Hypothalamus (tissue), 51 donors: ENCODE measurements at places on chromosomes 3 and 15.
A peak's percentile ranks its signal among the peaks of the same experiment; 100 is the strongest.

DNA sequence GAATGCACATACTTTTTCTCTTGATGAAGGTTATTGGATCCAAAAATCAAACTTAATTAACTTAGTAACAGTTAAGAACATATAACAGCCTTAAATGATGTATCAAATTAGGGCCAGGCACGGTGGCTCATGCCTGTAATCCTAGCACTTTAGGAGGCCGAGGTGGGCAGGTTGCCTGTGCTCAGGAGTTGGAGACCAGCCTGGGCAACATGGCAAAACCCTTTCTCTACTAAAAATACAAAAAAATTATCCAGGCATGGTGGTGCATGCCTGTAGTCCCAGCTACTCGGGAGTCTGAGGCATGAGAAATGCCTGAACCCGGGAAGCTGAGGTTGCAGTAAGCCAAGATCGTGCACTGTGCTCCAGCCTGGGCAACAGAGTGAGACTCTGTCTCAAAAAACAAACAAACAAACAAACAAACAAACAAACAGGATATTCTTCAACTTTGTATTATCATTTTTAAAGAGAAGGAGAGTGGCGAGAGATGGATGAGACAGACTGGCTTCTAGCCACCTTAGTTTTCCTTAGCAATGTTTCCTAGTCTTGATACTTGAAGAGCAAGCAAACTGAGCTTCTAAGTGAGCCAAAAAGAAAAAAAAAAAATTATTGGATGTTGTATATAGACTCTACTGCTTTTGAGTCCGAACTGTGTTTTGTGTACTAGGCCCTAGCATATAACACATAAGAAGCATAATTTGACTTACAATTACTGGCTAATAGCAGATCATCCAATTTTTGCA lies 13.8 kb downstream of the SPRED1 start:
- no peak for DNase-seq

DNA sequence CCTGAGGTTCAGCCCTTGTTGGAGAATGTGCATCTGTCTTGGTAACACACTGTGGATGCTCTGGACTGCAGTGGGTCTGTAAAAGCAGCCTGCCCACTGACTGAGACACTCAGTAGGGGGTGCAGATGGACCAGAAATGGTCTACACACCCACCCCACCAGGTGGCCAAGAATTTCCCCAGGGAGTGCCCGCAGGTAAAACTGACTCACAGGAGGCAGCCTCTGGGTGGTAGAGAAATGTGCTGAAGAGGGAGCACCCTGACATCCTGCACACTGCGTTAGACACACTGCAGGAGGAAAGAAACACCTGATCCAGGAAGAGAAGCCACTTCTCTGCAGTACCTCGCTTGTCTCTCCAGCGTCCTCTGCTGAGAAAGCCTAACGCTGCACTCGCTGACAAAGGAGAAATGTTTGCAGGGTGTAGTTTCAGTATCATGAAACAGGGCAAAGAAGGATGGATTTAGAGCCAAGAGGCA lies 109.5 kb upstream of the ABHD17C start:
- no peak for DNase-seq

- no peak for DNase-seq
These were observed 148.3 kb downstream of the RBMS3 start for GRCh38 chr3:29429055-29429679.

DNA sequence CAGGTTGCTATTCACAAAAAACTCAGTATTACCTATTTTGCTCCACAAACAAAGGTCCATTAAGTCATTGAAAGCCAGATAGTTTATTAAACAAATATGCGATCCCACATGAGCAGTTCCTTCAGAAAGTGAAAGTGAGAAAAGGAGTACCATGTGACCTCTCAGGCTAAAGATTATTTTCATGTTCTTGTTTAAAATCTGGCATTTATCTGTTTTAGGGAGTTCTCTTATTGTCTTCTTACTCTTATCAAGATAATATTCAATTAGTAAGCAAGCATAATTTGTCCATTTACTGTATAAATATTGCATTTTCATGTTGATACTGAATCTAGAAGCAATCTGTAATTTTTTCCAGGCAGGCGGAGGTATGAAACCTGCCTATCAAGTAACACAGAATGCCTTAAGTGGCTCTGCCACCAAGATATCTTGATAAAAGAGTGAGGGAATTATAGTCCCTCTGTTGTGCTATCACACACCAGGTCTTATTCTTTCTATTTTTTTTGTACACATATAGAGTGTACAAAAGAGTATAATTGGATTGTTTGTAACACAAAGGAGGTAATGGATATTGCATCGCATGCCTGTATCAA lies 20.1 kb upstream of the PLSCR5 start:
- no peak for DNase-seq

- no peak for DNase-seq
These were observed 25.7 kb downstream of the FSIP1 start for GRCh38 chr15:39756806-39757522.

GRCh38 chr15:95795386-95795785 lies 535.1 kb upstream of the NR2F2 start:
- no peak for DNase-seq

- DNase-seq = no peak
These were observed 9.8 kb upstream of the MEF2A start for GRCh38 chr15:99556011-99556410.

DNA sequence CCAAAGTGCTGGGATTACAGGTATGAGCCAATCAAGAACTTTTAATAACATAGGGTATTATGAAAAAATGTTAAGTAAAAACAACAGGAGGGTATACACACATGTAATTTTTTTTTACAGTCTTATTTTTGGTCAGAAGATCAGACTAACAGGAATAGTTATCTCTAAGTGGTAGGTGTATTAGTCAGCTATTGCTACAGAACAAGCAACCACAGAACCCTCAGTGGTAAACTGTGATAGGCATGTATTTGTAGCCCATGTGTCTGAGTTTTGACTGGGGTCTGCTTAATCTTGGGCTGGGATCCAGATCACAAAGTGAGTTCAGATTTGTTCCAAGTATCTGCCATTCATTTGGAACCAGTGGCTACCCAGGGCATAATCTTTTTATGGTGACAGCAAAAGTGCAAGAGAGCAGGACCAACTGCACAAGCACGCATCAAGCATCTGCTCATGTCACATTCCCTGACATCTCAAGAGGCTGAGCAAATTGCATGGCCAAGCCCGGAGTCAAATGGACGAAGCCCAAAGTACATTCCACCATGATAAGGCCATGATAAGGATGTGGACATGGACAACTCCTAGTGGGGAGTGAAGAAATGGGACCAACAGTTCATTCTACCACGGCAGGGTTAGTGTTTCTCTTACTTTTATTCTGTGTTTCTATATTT lies 3.0 kb upstream of the IL5RA start:
- DNase-seq = no peak

DNA sequence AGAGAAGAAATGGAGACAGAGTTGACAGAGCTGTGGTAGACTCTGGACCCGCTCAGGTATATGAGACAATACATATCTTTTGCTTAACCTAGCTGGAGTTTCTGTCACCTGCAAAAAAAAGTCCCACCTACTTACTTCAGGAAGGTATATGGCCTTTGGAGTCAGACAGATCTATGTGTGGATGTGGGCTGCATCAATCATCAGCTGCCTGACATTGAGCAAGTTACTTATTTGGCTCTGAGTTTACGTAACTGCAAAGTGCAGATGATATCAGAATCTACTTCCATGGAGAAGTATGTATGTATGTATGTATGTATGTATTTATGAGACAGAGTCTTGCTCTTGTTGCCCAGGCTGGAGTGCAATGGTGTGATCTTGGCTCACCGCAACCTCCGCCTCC lies 124.3 kb downstream of the MYLK start:
- DNase-seq = no peak

DNA sequence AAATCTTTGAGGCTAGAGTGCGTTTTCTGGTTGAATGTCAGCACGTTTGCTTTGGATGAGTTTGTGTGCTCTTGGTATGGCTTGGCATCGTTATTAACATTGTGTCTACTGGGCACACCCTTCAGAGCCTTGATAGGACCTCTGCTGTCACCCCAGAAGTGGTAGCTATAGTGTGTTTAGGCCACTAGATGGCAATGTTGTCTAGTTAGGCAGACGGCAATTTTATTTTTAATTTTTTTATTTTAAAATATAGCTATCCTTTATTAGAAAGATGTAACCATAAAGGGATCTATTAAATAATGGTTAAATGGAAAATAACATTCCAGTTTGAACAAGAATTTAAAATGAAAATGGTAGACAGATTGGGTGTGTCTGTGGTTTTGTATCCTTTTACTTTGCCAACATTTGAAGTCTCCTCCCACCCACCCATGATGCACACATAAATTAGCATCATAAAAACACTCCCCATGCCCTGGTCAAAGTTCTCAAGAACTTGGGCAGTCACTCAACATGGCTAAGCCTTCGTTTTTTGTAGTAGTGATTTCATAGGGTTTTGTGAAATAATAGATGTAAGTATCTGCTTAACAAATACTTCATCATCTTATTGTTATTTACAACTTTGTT lies 200.7 kb downstream of the KCNH8 start:
- no peak for DNase-seq

DNA sequence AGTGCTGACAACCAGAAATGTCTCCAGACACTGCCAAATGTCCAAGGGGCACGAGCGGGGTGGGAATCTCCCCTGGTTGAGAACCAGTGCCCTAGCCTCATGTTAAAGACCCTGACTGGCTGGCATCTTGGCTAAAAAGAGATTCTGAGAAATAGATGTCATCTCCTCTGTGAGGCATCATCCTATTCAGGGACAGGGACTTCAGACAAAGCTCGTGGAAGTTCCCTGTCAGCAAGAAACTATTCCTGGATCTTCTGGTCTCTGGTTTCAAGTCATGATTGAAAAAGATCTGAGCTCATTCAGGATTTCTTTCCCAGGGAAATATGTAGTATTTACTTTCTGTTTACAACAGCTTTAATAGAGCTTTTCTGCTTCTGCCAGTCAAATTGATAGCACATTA lies 10.8 kb downstream of the WDR5B start:
- no peak for DNase-seq

- DNase-seq = no peak
These were observed 120.0 kb upstream of the DCBLD2 start for GRCh38 chr3:99021466-99021865.

- DNase-seq = no peak
These were observed 65.9 kb downstream of the SENP2 start for GRCh38 chr3:185651971-185652370.

GRCh38 chr3:149670742-149671492 lies 13.1 kb upstream of the WWTR1 start:
- no peak for DNase-seq

DNA sequence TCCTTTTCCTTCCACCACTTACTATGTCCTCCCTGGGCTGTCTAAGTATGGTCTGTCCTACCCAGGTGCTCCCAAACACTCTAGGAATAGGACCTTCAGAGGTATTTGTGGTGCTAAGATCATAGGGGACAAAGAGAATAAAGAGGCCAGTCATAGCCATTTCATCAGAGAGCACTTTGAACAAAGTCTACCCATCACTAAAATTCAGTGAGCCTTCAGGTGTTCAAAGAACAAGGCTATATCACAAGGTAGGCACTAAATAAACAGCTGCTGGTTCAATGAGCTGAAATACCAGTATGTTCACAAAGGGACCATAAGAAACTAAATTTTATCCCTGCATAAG lies 38.8 kb downstream of the NBEAL2 start:
- no peak for DNase-seq

- DNase-seq = no peak
These were observed 50.5 kb upstream of the KCNMB2 start for GRCh38 chr3:178485756-178486155.

DNA sequence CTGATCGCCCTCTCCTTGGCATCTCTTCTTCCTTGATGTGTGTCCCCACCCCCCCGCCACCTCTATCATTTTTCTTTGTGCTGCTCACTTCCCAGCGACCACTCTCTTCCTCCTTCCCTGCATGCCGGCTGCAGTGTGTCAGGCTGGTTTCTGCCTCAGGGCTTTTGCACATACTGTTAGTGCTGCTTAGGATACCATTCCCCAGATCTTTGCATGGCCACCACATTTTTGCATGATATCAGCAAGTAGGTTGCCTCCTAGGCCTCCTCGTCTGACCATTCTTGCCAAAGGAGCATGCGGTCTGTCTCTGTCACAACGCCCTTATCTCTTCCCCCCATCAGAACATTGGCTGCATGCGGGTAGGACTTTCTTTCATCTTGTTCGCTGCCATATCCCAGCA lies 12.5 kb downstream of the FBLN2 start:
- DNase-seq = no peak

GRCh38 chr3:100436951-100437350 lies 35.6 kb downstream of the LNP1 start:
- DNase-seq = no peak

DNA sequence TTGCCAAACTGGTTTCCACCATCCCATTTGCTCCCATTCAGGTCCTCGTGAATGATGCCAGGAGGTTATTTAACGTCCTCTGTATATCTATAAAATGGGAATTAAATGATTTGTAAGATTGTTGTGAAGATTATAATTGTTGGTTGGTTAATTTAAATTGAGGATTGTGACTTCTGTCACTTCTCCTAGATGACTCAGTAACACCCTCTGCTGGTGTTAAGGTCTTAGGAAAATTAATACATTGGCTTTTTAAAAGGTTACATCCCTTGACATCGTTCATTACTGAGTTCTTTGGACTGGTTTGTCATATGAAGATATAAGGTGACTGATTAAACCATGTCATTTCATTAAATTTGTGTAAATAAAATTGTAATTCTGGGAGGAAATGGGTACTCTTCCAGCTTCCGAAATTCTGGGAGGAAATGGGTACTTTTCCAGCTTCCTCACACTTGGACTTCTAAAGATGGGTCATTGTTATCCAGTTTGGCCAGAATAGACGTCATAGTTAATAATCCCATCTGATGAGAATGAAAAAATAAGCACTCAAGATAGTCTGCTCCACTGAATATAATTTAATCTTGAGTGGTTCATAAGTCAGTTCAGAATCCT lies 33.3 kb upstream of the PAQR5 start:
- DNase-seq = no peak

DNA sequence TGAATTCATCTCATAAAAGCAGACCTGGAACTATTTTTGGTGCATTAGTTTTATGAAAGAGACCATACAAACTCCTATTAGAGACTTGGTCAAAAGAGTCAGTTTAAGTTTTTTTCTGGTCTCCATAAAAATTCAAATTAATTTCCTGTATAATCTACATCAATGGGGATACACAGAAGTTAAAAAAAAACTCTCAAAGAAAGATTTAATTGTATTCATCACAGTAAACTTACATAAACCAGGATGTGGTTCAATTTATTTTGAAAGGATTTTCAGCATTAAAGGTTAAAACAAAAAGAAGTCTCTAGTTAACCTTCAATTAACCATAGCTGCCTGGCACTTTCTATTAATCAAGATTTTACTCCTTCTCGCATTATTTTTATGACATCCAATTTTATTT lies 530.3 kb upstream of the KCNMB2 start:
- no peak for DNase-seq

DNA sequence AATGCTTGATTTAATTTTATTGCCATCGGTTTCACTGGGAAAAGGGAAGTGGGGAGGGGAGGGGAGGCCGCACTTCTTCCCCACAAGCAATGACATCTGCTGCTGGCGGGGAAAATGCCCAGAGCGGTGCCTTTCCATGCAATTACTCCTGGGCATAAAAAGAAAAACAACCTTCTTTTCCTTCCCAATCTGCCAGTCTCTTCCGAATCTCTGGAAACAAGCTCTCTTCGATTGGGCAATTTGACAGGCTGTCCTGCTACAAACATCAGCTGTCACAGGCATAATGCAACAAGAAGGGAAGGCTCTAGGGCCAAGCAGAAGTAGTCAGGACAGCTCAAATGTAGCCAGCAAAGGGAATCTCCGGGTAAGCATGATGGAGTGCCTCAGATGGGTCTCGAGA lies 93.4 kb upstream of the STRIT1 start:
- DNase-seq = no peak

- peak; percentile 31 for DNase-seq
These were observed 24.1 kb upstream of the SLC6A1 start for GRCh38 chr3:10968401-10968800.
